ENCODE measurements at places on chromosomes 5 and 9.

DNA sequence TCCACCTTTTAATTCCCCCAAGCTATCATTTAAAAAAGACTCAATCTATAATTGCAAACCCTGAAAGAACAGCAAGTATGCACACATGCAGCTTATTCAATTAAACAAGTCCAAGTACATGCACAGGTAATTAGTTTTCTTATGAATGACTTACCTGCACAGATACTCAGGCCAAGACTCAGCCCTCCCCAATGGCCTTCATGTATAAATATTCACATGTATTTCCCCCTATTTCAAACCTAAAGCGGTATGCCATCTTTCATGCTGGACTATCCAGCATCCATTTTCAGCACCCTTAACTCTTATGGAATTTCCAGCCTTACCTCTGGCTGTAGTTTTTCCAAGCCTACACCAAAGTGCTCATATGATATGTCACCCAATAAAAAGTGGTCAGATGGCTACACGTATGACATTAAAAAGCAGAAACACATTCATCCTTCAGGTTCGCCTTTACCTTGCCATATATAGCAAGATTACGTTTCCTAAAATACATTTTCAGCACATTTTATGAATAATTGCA, 205.5 kb downstream of the MEF2C start:
- DNase-seq = no peak

DNA sequence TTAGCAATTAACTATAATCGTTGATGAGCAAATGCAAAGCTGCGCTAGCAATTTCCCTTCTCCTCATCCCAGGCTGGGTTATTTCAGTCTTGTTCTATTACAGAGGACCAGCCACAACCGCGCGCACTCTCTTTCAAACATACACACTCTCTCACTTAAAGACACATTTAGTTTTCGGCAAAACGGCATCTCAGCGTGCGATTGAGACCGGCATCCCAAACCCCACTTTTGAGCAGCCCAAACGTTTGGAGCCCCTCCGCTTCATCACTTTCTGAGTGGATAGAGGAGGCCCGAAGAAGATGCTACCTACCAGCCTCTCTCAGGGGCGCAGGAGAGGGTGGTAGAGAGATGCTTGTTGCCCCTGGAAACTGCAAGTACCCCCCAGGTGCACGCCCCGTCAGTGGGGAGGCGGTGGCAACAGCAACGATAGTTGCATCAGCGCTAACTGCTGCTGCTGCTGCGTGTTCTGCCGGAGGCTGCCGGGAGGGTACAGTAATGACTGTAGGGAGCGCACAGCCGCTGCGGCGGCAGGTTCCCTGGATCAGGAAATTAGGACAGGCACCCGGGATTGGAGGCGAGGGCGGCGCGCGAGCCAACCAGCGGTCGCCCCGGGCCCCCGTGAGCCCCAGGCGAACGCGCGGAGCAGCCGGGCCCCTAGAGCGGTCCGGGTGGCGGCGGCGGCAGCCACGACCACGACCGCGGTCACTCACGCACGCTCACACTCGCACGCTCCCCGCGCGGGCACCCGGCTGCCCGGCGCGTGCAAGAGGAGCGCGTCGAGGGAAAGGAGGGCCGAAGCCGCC, 467 bp upstream of the VLDLR start:
- DNase-seq = peak; percentile 12

- DNase-seq = no peak
Measured at GRCh38 chr5:124036786-124037185, 524.8 kb downstream of the CSNK1G3 start.

GRCh38 chr5:32687499-32687831, 23.7 kb upstream of the NPR3 start:
- no peak for DNase-seq

DNA sequence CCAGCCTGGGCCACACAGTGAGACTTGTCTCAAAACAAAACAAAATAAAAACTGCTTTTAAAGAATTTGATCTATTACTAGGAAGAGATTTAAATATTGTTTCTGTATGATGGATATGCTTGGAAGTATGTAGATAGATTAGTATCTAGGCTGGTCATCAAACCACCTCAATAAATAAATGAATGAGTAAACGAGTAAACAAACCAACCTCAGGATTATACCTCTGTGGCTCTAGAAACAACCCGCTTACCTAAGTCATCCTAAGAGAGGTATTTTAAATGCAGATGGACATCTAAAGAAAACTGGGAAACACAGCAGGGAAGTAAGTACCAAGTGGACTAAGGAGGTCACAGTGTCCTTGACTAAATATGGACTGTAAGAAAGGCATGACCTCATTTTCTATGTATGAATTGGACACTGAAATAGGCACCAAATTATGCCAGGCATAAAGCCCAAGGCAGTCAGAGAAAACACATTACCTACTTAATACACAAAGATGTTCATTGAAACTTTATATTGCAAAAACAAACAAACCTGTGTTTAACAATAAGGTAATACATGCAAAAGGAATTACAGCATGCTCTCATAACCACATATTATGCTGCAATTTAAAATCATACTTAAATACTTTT, 7.3 kb downstream of the ANKH start:
- DNase-seq = no peak

DNA sequence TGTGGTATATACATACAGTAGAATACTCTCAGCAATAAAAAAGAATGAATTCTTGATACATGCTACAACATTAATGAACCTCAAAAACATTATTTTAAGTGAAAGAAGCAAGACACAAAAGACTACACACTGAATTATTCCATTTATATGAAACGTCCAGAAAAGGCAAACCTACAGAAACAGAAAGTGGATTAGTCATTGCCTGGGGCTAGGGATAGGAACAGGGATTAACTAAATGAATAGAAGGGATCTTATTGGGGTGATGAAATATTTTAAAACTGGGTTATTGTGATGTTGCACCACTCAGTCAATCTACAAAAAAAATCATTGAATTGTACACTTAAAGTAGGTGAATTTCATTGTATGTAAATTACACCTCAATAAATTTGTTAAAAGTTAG, 326.7 kb downstream of the PIK3R1 start:
- no peak for DNase-seq

DNA sequence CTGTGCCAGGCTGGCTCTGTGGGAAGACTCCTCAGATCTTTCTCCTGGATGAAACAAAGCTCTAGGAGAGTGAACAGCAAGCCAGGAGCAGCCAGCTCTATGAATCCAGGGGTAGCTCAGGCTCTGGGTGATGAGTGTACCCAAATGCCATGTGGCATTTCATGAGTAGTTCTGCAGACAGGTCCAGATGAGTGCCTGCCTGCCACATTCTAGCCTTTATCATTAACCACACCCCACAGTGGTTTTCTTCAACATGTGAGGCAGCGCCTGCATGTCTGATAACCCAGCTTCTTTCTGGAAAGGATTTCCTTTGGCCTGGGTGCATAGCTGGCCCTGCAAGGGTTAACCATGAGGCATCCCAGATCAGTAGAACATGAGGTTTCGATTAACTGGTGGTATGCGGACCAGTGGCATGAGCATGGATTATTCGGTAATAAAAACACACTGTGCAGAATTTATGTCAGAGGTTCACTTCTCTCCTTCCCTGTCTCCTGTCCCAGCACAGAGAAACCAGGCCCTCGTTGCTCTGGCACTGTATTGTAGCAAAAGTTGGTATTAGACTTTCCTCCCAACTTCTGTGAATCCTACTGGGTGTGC, 381.9 kb upstream of the ZNF462 start:
- DNase-seq = no peak

GRCh38 chr5:108747774-108748400, at the start of gene FER:
Gene FER, plus strand, starts transcription at chr5:108747897. Its CDS starts 50,286 bp downstream, at chr5:108798183.
- peak; percentile 74 for DNase-seq

DNA sequence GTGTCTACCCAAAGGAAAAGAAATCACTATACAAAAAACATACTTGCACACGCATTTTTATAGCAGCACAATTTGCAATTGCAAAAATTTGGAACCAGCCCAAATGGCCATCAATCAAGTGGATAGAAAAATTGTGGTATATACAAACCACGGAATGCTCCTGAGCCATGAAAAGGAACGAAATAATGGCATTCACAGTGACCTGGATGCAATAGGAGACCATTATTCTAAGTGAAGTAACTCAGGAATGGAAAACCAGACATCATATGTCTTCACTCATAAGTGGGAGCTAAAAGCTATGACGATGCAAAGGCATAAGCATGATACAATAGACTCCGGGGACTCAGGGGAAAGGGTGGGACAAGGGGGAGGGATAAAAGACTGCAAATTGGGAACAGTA, 78.4 kb downstream of the ENC1 start:
- no peak for DNase-seq

DNA sequence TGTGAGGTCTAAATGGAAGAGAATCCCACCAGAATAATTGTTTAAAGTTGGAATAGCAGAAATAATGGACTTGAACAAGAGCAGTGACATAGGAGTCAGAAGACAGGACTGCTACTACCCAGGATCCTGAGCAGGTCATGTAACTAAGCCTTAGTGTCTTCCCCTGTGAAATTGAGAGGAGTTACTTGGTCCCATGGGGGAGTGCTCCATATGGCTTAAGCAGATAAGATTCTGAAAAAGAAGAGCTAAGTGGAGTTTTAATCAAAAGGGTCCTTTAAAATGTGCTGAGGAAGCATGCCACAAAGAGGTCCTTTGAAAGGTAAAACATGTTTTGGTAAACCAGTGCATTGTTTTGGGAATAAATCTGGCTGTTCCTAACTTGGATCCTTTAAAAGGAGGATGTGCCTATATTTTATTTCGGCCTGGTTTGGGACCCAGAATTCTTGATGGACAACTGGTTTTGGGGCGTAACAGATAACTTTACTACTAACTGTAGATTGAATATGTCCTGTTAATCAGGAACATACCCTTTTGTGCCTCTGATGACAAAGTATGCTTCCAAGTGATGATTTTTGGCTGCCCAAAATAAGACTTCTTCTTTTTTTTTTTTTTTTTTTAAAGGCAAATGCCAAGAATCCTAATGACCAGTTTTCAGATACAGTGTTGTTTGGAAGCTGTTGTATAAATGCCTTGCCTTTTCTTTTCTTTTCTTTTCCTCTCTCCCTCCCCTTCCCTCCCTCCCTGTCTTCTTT, 5.7 kb downstream of the RCL1 start:
- no peak for DNase-seq

- DNase-seq = no peak
Measured at GRCh38 chr5:18048449-18048848, 414.2 kb downstream of the TAF11L14 start.

- DNase-seq = no peak
Measured at GRCh38 chr9:93677048-93677571, 100.7 kb downstream of the PHF2 start.

GRCh38 chr9:70085241-70085640, 41.6 kb downstream of the MAMDC2 start:
- no peak for DNase-seq

GRCh38 chr5:50768634-50769033, 102.2 kb downstream of the PARP8 start:
- DNase-seq = no peak

GRCh38 chr5:3116366-3116765, 364.9 kb upstream of the IRX2 start:
- no peak for DNase-seq

DNA sequence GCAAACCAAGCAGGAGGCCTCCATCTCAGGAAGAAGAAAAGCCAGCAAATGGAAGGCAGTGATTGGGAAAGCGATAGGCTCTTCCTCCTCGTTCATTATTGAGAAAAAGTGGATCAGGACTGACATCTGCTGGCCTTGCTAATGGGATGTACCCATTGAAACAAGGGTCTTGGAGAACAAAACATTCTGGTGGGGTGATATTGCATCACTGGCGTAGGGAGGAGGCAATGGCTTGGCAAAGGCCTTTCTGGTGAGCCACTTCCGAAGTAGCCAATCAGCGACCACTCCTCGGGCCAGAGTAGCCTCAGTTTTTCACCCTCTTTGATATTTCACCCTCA, 86.7 kb upstream of the NFIB start:
- DNase-seq = no peak

DNA sequence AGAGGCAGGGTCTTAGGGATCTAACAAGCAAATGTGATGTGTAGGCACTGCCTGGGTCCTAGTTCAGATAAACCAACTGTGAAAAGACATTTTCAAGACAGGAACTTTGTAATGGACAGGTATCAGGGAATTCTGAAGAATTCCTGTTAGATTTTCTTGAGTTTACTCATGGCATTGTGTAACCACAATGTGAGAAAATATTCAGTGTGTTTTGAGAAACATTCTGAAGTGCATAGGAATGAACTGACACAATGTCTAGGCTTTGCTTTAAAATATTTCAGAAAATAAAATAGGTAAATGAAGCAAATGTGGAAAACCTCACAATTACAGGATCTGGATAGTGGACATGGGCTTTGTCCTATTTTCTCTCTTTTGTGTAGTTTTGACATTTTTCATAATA, 15.2 kb upstream of the AFAP1L1 start:
- DNase-seq = no peak

DNA sequence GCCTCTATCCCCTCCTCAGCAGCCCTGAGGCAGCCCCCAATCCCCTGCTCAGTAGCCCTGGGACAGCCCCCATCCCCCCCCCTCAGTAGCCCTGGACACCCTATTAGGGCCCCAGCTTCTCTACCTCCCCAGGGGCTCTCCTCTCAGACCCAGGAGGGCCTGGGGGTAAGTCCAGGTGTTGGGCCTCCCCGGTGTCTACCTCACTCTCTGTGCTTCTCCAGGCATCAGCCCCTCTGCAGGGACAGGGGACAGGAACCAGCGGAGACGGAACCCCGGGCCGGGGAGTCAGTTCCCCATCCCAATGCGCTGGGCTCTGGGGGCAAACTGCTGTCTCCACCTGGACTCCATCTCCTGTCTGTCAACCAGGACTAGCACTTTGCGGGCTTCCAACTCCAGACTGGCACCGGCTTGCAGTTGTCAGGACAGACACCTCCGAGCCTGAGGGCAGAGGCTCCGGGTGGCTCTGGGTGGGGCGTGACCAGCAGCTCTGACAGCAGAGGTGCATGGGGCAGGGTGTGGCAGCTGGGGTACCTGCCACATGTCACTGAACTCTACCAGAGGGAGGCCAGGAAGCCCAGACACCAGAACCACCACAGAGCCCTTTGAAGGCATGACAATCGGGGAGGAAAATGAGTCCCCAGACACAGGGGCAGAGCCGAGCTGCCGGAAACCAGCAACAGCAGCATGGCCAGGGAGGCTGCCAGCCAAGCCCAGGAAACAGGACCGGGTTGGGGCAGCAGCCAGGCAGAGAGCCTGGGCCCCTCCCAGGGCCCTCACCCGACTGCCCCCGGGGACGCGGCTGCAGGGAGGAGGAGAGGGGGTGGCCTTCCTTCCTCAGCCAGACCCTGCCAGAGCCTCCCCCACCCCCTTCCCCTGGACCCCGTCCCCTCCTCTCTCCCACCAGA, 17.7 kb upstream of the UBAC1 start:
- peak; percentile 61 for DNase-seq
